NCI-H345 (cell line): ENCODE measurements at places on chromosomes 2 and 18.

DNA sequence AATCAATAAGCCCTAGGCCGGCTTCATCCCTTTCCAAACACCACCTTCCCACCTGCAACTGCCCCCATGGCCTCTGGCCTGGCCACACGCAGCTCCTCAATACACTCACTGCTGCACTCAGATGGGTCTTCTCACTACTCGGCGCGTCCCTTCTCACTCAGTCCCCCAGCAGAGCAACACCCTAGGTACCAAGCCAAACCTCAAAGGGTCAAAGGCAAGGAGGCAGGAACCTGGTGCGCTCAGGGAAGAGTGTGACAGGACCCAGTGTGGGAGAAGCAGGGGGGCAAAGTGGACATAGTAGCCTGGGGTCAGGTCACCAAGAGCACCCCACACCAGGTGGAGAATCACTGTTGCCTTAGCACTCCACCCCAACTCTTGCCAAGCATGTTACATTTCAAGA, 90.6 kb downstream of the TTC32 start:
- DNase-seq, result no peak

- DNase-seq, result no peak
Measured at GRCh38 chr2:21610304-21610703, 486.5 kb downstream of the TDRD15 start.

- peak; percentile 73 for DNase-seq
Measured at GRCh38 chr2:148888003-148888501, 13.0 kb downstream of the KIF5C start.

- no peak for DNase-seq
Measured at GRCh38 chr2:196962325-196962724, 35.8 kb upstream of the PGAP1 start.
